ENCODE measurements at places on chromosomes 3 and 15.

DNA sequence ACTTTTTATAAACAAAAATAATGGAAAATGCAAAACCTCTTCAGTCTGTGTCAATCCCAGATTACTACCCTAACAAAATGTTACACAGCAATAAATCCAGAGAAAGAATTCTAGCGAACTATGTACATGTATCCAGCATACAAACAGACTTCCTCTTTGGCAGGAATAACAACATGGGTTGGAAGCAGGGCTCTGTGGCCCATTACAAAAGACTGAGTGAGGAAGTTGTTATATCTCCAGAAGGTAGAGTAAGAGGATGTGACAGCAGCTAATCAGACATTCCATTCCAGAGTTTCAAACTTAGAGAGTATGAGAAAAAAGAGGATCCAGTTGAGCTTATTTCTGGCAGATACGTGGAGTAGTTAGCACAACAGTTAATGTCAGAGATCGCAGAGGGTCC lies 294.0 kb upstream of the PLSCR5 start:
- DNase-seq = no peak

DNA sequence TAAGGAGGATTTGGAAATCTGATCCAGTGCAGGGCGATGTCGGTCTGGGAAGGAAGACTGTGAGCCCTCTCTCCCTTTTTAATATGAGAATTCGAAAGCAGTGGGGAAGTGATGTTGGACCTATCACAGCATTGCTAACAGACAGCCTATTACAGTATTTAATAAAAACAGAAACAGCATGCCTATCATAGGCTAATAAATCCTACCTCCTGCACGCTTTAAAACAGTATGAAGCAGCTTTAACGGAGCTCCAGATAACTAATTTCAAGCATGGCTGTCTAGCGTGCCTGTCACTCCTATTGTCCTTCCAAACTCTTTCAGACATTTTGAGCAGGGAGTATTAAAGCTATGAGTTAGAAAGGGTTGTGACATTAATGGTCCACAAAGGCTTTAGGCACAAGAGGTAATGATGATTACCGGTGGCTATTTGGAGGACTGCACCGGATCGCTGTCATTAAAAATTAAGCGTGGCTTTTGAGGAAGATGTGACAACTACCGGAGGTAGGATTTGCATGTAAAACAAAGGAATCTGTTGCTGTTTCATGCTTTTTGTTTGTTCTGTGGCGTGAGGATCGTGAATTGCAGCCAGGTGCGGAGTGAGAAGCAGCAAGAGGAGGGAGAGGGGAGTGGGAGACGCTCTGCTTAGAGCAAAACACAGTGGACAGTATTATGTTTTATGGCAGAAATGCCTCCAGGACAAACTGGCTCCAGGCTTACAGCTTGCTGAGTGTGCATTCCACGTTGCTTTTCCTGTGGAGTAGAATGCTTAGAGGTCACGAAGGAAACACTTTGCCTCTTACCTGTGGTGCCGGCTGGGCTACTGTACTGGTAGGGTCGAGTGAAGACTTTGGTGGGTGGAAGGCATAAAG lies at the start of gene KCNMB2:
Gene KCNMB2 (plus strand): TSS at position 226 of the 869 bp plus-strand sequence.
- DNase-seq = no peak

DNA sequence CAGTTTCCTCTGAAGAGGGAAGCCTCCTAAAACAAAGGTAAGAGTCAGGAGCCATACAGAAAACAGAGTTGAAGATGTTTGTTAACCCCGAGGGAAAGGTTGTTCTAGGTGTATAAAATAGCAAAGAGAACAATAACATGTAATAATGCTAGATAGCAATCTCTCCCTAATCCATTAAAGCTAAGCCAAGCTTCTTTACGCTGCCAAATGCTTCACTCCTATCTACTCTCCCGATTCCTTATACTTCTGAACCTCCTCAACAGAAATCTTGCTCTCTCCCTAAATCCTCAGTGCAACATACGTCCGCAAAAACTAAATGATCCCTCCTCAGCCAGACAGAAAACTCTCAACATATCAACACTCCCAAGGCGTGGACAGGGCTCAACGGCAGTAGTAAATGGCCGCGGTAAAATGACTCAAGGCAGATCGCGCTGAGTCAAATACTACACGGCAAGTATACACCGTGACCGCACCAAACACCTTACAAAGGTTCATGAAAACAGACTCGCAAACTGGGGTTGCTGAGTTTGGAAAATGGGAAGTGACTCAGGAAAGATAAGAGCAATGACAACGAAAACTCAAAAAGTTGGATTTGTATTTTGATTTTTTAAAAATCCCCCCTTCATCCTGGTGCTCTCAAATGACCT lies 682 bp downstream of the CLDND1 start:
- peak; percentile 45 for DNase-seq

DNA sequence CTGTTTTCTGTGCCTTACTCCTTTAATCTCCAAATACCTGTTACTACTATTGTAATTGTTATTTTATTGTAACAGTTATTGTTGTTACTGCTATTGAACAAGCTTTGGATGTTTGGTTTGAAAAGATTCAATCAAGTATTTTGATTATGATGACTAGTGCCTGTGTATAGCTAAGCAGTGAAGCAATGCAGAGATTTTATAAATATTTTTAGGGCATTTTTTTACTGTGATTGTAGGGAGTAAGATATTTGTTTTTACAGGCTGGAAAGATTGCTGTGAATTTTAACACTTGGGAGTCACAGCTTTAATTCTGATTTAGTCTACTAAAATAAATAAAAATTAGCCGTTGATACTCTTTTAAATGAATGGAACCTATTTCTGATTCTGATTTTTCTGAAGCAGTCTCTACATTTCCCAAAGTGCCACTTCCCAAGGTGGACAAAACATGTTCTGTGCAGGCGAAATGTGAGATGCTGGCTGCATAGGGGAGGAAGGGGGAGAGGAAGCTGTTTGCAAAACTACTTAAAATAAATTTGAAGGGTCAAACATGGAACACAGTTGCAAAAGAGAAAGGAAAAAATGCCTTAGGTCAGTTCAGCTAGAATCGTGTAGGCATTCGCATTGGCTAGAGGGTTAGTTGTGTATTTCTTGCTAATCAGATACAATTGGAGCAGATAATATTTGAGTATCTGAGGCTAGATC lies 25.7 kb downstream of the EEFSEC start:
- no peak for DNase-seq

GRCh38 chr3:85626662-85627061 lies 667.9 kb downstream of the CADM2 start:
- no peak for DNase-seq

GRCh38 chr3:43239755-43240154 lies 46.6 kb upstream of the SNRK start:
- no peak for DNase-seq
